ENCODE measurements at places on chromosomes 12 and 14.

DNA sequence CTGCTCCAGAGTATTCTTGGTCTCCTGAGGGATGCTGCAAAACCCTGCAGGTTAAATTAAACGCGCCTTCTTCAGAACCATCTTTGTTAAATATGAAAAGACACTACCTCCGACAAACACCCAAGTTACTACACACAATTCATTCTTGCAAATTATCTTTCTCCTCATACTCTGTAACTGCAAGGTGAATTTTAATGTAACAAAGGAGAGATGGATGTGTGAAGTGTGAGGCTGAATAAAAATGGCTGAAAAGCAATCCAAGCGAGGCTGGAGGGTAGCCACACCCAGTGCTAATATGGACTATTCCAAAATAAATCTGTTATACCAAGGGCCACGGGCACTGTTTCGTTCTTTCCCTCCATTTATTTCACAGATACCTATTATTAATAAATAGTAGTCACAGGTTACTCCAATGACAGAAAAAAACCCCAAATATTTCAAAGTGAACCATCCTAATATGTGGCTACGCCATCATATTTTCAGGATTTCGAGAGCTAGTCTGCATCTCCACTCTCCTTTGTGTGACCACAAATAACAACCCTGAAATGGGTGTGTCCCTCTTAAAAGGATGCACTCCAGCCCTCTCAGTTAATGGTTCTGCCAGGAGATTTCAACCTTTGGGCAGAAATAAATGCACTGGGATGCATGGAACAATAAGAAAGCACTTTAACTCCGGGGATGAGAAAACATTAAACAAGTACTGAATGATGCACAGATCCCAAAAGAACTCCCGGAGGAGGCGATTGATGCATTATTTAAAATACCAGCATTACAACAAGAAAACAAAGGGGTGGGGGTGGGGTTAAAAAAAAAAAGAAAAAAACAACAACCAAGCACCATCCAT lies 53.1 kb upstream of the CCDC175 start:
- no peak for DNase-seq

DNA sequence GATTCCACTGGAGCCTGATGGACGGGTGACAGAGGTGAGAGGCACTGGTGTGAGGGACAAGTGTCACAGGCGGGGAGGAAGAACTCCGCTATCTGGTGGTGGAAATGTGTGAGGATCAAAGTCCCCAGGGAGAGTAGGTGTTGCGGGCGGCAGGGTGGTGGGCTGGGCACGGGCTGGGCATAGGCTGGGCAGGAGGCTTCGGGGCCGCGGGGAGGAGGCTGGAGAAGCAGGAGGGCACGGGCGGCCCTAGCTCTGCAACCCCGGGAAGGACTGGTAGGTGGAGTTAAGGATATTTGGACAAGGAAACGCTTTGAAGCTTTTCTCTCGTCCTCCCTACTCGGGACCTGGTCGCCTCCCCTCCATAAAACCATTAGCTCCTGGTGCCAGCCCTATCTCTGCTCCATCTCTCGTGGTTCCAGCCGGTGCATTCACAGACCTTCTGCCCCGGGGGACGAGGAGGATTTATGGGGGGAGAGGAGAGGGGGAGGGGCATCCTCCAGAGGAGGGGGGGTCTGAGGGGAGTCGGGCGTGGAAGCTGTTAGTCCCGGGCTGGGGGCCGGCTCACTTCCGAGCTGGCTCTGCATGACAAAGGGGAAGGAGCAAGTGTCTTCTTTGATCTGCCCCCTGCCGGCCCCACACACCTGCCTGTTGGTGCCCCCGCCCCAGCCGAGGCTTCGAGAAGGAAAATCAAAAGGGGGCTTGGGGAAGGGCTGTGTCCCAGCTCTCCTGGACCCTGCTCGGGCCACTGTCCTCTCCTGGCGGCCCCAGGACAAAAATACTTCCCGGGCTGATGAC lies 504 bp downstream of the WNT5B start:
- DNase-seq, result no peak

DNA sequence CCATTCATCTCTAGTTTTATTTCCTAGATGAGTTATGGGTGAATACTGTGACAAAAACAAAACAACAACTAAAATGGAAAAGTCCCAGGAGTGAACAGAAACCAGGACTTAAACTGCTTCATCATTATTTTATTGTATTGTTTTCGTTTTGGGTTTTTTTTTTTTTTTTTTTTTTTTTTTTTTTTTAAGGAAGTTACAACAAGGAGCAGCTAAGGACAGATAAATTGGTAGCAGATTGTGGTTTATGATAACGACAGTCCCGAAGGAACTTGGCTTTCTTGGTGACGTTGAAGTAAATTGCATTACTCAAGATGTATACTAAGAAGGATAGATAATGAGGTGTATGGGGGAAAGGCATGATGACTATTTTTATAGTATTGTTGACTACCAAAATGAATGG lies 866.3 kb downstream of the NRXN3 start:
- no peak for DNase-seq

DNA sequence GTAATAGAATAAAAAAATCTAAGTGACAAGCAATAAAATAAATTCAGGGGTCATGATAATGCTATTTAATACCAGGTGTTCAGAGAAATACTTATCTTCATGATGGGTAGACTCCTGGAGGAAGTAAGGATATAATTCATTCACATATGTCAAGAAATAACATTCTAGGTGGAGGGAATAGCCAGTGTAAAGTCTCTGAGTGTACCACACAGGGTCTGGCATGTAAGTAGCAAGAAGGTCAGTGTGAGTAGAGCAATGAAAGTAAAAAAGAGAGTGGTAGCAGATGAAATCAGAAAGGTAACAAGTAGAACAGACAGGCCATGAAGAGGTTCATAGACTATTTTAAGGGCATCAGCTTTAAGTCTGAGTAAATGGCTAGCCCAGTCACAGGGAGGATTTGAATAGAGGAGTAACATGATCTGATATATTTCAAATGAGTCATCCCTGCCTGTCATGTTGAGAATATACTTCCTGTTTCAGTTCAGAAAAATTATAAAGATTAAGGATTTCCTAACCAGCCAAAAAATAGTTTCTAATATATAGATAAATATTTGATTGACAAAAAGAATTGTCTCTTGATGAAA lies 519.9 kb downstream of the C12orf50 start:
- no peak for DNase-seq

GRCh38 chr14:94341656-94342333 lies 18.7 kb upstream of the SERPINA6 start:
- peak; percentile 45 for DNase-seq
